ENCODE measurements at places on chromosomes 5 and 9.

DNA sequence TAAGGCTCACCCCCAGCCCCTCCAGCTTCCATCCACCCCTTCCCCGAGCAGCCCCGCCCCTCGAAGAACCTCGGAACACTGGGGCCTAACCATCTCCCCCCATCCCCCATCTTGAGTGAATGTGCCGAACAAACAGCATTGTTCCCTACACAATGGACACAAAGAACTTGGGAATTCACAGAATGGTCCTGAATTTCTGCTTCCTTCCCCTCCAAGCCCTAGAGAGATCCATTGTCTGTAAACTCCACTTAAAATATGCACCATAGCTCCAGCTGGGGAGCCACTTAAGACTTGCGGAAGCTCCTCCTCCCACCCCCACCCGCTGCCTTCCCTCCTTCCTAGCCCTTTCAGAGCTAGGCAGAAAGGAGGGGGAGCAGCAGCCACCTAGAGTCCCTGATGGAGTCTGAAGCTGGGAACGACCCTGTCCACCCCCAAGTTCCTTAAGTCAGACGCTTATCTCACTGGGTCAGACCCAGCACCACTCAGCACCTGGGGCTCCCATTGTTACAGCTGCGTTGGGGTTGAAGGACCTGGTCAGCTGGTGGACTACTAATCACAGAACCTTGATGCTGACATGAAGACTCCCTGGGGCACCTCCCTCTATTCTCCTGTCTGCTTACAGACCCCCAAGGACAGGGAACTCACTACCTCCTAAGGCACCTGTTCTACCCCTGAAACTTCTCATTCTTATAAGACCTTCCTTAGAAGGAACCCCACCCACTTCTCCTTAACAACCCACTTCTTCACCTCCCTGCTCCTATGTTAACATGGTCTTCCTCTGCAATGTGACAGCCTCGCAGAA is 61.4 kb downstream of the PCDH1 start:
- DNase-seq: no peak

- DNase-seq: no peak
These were observed 3.7 kb upstream of the MOB3B start for GRCh38 chr9:27533311-27533710.

DNA sequence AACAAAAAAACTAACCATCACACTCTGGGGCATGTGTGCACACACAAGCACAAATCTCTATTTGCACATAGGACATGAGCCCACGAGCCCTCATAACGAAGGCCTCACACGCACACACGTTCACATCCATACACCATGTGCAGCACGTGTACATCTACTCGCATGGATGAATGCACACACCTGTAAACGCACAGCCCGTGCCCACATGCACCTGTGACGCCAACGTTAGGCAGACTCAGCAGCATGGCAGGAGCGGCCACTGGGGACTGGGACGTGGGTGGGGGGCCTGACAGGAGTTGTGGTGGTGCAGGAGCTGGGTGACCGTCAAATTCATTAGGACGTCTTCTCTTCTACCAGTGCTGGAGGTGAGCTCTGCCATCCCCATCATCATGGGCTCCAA is 3.2 kb downstream of the SLC34A1 start:
- no peak for DNase-seq

DNA sequence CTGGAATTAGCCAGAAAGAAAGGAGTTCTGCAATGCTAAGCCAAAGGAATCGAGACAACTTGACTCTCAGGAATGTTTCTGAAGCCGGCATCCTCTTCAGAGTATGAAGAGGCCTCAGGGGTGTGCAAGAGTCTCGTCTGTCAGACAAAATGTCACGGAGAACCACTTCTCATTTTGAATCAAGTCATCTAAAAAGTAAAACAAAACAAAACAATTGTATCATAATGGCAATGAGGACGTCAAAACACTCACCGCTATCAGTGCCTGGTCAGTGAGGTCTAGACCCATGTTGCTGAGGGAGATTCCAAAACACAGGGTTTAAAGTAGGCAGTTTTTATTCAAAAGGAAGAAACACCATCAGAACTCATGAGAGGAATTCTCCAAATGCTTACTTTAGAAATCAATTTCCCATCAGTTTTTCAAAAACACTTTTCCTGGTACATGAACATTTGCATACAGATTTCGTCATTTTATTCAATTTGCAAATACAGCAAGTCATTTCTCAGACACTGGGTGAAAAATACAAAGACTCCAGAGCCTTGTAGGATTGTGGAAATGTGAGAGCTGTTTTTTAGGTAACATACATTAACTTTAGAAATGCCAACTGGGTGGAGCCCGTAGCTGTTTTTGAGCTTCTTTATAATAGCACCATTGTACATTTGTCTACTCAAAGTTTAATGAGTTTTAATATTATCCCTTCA is 89.5 kb upstream of the MAP3K1 start:
- DNase-seq: no peak
